ENCODE measurements at places on chromosomes 5 and 9. TPM values are rescaled to one million over a fixed set of nuclear protein-coding genes. Genes with fewer than 3 reads are reported as not detected.

- peak; percentile 94 for DNase-seq
Observed at GRCh38 chr9:107732781-107733522, 243.4 kb upstream of the KLF4 start.

- no peak for DNase-seq
Observed at GRCh38 chr5:27482663-27483062, 444.3 kb upstream of the CDH9 start.

DNA sequence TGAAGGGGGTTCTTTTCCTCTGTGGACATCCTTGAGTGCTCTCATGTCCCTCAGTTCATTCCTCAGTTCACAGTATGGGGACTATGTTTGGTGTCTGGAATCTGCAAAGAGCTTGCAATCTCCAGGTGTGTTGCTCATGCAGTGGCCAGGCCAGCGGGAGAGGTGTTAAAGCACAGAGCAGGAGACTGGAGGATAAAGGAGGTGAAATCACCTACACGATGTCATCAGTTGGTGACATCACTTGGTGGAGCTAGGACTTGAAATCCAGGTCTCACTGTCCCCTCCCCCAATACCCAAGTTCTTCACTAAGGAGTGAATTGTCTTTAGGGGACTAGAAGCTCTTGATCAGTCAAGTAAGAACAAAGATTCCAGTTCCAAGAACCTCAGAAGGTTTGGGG lies 197.3 kb upstream of the ZNF618 start:
- DNase-seq: no peak

GFPT2 gene
- total RNA-seq: 54.4 TPM

NPR3 gene
- total RNA-seq: 2.8 TPM

GFI1B gene
- not detected for total RNA-seq

TXNDC8 gene
- total RNA-seq: not detected
